Stimulated activated CD8-positive, alpha-beta memory T cell treated with anti-CD3 and anti-CD28 coated beads, Interleukin-12 subunit alpha, Interleukin-12 subunit beta, amount 100 ng/mL, for 1 hour (primary cell): ENCODE measurements at places on chromosomes 16 and 17.

- no peak for DNase-seq
Observed at GRCh38 chr17:53119773-53120172, 703.0 kb upstream of the KIF2B start.

GRCh38 chr17:74305865-74306654, 20.0 kb upstream of the KIF19 start:
- DNase-seq, result no peak

GRCh38 chr16:85606904-85607303, 6.2 kb upstream of the GSE1 start:
- DNase-seq, result no peak

DNA sequence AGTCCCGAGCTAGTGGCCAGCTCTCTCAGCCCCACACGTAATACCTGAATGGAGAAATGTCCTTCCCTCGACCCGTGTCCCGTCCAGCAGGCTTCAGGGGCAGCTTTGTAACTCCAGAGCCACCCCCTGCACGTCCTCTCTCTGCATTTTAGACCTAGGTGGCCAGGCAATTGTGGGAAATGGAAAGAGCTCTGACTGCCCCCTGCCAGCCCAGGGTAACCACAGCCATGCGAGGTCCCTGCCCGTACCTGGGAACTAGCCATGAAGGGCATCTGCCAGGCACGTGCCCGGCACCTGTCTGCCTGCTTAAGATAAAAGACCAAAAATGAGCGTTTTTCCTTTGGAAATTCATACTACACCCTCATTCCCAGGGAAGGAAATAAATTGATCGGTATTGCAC, 9.2 kb downstream of the MAPK8IP3 start:
- no peak for DNase-seq

- DNase-seq, result no peak
Observed at GRCh38 chr16:67773569-67774456, 32.5 kb downstream of the RANBP10 start.
